ENCODE measurements at places on chromosomes 2 and 18. TPM values are rescaled to one million over a fixed set of nuclear protein-coding genes. Genes with fewer than 3 reads are reported as not detected.

The SH3YL1 gene
- total RNA-seq, result 52.2 TPM

The ACVR1C gene
- total RNA-seq, result 5.0 TPM

The ZSCAN30 gene
- total RNA-seq, result 14.0 TPM

The COLEC11 gene
- total RNA-seq, result not detected

The LINC00305 gene
- not detected for total RNA-seq

The GCKR gene
- total RNA-seq, result not detected

The KLF7 gene
- 78.0 TPM for total RNA-seq

The GPC1 gene
- 0.35 TPM for total RNA-seq

The CHRND gene
- total RNA-seq, result not detected

The FN1 gene
- 0.13 TPM for total RNA-seq

The GAREM2 gene
- total RNA-seq, result 4.9 TPM

The CRYGD gene
- not detected for total RNA-seq

The HNMT gene
- not detected for total RNA-seq

The ECEL1 gene
- not detected for total RNA-seq

The PLGLB2 gene
- total RNA-seq, result 4.2 TPM

The STPG4 gene
- 0.13 TPM for total RNA-seq

The RIT2 gene
- not detected for total RNA-seq

The TMEM247 gene
- total RNA-seq, result not detected

The EN1 gene
- not detected for total RNA-seq

The PLEK gene
- 1.5 TPM for total RNA-seq

The CYP1B1 gene
- 24.9 TPM for total RNA-seq

The DSC3 gene
- total RNA-seq, result not detected

The ZNF521 gene
- total RNA-seq, result not detected

The TTR gene
- not detected for total RNA-seq

The ARHGEF4 gene
- total RNA-seq, result 2.0 TPM

The PAX8 gene
- 0.54 TPM for total RNA-seq

The ASPRV1 gene
- 2.9 TPM for total RNA-seq

The SERPINB12 gene
- not detected for total RNA-seq

The KCNS3 gene
- total RNA-seq, result not detected

The ELOA2 gene
- not detected for total RNA-seq

The IL1A gene
- 0.22 TPM for total RNA-seq

The PRSS56 gene
- not detected for total RNA-seq

The APOB gene
- total RNA-seq, result not detected

The WNT6 gene
- not detected for total RNA-seq

The AGPS gene
- total RNA-seq, result 28.1 TPM

The TMEM200C gene
- not detected for total RNA-seq

The IGFBP5 gene
- total RNA-seq, result not detected

The SERPINB3 gene
- not detected for total RNA-seq

The NOL4 gene
- total RNA-seq, result not detected

The MYO7B gene
- not detected for total RNA-seq

The HOXD4 gene
- total RNA-seq, result not detected

The TTN gene
- total RNA-seq, result 39.9 TPM

The GALNT5 gene
- total RNA-seq, result not detected

Data from naive thymus-derived CD4-positive, alpha-beta T cell (primary cell).